Activated naive CD4-positive, alpha-beta T cell (primary cell): ENCODE measurements at places on chromosomes 5 and 9.
A peak's percentile ranks its signal among the peaks of the same experiment; 100 is the strongest.

GRCh38 chr5:74017112-74017511 lies 391.1 kb downstream of the ARHGEF28 start:
- no peak for DNase-seq

GRCh38 chr9:6566409-6567139 lies 79.0 kb downstream of the GLDC start:
- DNase-seq = no peak

- no peak for DNase-seq
These were observed 422.4 kb downstream of the IRX1 start for GRCh38 chr5:4018007-4018406.

DNA sequence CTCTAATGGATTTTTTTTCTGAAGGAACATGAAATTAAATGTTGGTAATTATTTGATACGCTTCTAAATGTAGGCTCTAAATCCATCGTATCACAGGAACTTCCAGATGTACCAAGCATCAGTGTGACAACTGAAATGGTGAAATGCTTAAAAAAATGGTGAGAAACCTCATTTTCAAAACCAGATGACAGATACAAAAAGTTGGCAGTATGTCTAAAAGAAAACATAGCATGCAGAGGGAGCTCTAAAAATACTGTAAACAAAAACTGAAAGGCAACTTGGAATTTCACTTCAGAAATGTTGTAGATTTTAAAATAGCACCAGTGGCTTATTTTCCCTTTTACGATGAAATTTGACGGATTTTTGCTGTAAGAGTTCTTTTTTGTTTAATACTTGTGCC lies 1043.6 kb upstream of the WWC1 start:
- DNase-seq = no peak

- no peak for DNase-seq
These were observed 24.4 kb downstream of the CYFIP2 start for GRCh38 chr5:157290156-157290980.

DNA sequence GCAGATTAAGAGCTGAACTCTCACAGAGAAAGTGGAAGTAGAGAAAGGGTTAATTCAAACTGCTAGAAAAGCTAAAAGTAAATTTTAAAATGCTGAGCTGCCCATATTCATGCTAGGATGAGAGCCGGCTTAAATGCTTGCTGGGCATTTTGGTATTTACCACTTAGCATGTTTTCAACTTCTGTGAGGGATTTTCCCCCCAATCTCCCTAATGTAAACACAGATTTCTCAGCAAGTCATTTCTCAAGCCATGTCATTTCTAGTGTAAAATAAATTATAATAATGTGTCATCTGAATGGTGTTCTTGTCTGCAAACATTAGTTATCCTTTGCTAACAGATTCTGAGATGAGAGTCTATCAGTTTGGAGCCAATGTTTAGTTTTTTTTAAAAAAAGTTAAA lies 22.3 kb downstream of the RPS23 start:
- DNase-seq = no peak

DNA sequence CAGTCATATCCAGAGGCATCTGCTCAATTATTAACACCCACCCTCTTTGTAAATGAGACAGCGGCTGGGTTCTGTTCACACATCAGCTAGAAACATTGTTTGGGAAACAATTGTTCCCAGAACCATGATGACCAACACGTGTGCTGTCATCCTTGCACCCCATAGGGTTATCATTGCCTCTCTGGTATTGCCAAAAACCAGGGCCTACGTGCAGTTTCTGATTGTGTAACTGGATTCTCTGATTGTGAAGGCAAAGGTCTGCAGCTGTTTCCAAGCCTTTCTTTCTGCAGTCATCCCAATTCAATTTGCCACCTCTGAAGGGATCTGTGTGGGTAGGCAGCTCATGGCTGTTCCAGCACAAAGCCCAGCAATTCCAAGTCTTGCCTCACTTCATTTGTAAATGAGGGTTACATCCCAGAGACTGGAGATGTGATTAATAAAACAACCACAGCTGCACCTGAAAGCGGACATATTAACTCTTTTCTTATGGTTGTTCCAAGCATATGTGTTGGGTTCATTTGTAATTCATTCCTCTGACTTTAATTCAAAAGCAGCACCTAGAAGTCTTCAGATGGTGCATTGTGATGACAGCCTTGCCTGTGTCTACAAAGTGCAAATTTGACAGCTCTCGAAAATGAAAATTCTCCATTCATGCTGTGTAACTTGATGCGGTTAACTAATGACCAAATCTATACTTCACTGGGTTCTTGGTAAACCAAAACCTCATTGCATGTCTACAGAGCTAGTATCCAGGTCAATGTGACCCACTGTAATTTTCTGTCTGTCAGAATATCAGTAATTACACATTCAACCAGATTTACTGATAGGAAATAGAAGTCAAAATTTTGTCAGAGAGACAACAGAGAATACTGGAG lies 66.6 kb downstream of the YIPF5 start:
- no peak for DNase-seq

DNA sequence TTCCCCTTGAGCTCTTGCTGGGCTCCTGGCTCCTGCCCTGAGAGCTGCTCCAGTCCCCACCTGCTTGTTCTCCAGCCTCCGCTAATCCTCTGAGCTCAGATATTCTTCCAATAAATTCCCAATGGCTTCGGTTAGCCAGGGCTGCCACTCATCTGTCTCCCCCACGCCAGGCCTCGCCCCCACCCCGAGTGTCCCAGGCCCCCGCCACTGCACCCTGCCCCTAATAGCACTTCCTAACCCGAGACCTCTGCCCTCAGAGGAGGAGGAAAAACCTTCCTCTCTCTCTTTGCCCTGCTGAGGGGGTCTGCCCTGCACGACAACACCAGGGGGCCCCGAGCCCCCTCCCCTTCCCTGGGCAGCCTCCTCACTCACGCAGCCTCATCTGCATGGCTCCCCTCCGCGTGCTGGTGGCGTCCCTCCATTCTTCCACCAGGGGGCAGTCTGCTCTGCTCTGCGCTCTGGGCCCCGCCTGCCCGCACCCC lies 5.4 kb upstream of the LCN15 start:
- DNase-seq = peak; percentile 44

DNA sequence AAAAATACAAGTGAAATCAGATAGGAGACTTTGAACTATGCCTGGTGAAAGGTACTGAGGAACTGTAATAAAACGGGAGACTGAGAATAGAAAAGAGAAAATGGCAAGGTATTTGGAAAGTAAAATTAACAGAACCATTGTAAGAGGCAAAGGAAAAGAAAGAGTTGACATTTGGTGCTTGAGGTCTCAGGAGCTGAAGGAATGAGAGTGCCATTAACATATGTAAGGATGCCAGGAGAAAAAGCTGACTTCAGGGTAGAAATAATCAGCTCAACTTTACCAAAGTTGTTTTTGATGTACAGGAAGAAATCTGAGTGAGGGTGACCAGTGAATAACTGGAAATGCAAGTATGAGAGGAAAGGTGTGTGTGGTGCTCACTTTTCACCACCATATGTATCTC lies 69.4 kb downstream of the TMEM167A start:
- no peak for DNase-seq

GRCh38 chr5:124697501-124697900 lies 48.9 kb downstream of the ZNF608 start:
- DNase-seq = no peak

DNA sequence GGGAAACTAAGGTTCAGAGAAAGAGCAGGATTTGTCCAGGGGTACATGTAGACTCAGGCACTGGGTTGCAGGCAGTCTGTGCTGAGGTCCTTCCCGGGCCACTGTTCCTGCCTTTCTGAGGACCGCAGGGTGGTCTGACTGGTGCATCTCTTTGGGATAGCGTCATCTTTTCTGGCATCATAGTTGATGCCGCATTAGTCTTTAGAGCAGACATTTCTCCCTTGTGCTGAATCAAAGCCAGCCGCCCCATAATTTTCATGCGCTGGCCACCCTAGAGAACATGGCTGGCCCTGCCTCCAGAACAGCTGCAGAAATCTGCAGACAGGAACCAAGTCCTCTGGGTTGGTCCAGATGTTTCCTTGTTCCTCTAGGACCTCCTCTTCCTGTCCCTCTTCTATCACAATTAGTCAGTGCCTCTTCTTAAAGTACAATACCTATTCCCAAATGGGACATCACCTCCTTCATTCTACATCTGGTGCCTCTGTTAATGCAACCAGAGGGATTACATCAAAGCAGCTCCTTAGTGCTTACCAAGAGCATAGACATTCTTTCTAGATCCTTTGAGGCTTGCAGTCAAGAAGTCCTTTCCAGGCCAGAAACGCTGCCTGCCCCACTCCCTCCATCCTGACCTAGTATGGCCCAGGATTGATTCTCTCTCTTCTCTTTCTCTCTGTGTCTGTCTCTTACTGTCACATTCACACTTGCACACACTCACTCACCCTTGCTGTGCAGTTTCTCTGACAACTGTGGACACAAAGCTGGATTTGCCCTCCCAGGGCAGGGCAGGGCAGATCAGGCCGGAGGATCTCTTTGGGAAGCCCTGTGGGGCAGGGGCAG lies 42.0 kb upstream of the ORM1 start:
- no peak for DNase-seq

GRCh38 chr5:90305041-90305720 lies 104.4 kb downstream of the CETN3 start:
- no peak for DNase-seq

GRCh38 chr9:99822109-99822805 lies 572 bp downstream of the NR4A3 start:
- no peak for DNase-seq

- no peak for DNase-seq
These were observed 5.5 kb downstream of the TTC16 start for GRCh38 chr9:127721391-127721821.
